ENCODE measurements at places on chromosomes 5 and 9.

DNA sequence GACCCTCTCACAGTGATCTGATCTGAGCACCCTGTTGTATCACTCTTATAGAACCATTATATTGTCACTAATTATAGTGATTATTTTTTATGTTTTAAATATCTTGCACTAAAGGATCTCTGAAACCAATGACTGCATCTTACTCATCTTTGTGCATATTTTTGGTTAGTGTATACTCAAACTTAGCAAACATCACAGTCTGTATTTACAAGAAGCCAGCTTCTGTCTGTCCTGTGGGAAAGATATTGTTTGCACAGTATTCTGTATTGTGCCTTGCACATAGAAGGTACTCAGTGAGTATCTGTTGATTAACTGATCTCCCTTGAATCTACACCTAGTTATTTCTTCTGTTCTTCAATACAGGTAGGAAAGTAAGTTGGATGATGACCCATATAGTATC is 131.5 kb downstream of the PAM start:
- no peak for DNase-seq

GRCh38 chr9:112819635-112820496 is 69.3 kb downstream of the SNX30 start:
- DNase-seq = peak; percentile 12

DNA sequence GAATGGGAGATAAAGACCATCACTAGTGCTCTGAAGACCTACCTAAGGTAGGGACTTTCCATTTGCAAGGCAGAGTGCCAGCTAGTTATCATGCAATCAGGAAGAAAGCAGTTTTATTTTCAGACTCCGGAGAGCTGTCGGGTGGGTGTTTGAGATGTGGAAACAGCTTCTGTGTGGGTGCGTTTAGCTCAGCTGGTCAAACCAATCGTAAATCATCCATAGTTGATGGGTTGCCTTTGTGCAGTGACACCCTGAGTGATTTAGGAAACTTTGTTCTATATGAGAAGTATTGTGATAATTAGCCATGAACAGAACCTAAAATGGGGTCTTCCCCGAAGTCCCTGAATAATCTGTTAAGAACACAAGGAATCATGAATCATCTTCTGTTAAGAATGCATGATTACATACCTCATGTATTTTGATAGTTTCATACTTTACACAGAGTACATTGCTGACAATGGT is 284.3 kb downstream of the ARHGAP26 start:
- no peak for DNase-seq

DNA sequence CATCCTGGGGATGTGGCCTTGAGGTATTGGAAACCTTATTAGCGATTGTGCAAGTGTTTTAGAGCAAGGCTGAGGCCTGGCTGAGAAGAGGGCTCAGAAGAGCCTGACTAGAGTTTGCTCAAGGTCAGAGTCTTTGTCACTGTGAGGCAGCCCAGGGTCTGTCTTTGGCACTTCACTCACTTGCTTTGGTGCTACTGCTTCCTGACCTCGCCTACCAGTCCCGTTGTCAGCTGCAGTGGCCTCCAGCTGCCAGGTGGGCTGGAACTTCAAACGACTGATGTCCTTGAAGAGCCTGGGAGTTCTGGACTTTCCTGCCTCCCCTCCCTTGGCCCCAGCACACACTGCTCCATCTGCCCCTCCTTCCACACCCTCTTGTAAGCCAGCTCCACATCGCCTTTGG is 228.0 kb downstream of the SNX18 start:
- no peak for DNase-seq

GRCh38 chr9:98185021-98185567 is 7.3 kb downstream of the CORO2A start:
- DNase-seq = no peak

- no peak for DNase-seq
Observed at GRCh38 chr5:62574599-62574998, 4.0 kb upstream of the LRRC70 start.

DNA sequence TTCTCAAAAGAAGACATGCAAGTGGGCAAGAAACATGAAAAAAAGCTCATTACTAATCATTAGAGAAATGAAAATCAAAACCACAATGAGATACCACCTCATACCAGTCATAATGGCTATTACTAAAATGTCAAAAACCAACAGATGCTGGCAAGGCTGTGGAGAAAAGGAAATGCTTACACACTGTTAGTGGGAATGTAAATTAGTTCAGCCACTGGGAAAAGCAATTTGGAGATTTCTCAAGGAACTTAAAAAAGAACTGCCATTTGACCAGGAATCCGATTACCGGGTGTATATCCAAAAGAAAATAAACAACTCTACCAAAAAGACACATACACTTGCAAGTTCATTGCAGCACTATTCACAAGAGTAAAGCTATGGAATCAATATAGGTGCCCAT is 595.4 kb upstream of the RIOK2 start:
- no peak for DNase-seq

- no peak for DNase-seq
Observed at GRCh38 chr5:58150926-58151325, 309.0 kb downstream of the PLK2 start.

GRCh38 chr9:112495614-112496013 is 9.0 kb downstream of the KIAA1958 start:
- no peak for DNase-seq

- DNase-seq = no peak
Observed at GRCh38 chr5:132446621-132447020, 44.0 kb downstream of the IRF1 start.

GRCh38 chr5:132008961-132009680 is 2.3 kb downstream of the ACSL6 start:
- DNase-seq = no peak

GRCh38 chr5:17090839-17091238 is 126.6 kb upstream of the BASP1 start:
- no peak for DNase-seq

DNA sequence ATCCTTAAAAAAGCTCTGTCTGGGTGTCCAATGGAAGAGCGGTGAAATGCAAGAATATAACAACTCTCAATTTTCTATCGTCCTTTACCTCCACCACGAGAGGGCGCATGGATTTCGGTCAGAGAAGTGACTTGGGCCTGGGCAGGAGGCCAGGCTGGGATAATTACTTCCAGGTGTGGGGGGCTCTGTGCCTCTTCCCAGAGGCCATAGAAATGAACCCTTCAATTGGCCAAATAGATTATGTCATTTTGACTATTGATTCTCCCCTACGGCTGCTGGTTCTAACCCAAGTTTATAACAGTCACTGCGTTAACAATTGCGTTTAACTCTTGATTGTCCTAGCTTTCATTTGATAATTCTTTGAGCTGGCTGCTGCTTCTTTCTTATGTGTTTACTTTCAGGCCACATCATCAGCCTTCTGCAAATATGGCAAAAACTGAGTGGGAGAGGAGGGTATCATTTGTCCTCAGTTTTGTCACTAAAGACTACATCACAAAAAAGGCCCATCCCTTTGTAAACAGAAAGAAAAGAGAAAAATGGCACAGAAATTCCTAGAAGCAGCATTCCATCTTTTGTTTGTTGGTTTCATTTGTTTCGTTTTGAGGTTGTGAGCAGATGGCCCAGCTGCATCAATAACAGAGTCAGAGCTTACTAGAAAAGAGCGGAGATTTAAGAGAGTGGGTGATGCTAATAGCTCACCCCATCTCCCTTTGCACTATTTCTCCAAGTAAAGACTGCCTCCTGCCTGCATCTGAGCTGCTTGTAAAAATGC is 45.4 kb upstream of the ZFR start:
- peak; percentile 43 for DNase-seq

DNA sequence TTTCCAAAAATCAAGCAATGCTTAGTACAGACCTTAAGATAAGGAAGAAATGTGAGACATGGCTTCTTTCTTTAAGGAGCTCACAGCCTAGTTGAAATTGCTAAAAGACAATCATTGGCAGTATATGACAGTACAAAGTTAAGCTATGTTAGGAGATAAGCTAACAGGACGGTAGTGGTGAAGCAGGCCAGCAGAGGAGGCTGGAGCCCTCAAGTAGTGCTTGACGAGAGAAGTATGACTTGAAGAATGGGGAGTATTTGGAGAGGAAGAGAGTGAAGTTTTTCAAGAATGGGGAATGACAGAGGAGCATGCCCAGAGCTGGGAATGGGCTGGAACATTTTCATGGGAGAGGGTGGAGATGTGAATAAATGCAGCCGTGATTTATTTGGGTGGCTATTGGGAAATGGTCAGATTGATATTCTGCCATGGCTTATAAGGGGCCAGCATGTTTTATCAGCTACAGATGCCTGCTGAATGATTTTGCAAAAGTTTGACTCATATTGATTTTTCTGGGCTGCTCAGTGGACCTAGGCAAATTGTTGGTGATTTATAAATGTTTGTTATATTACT is 43.7 kb downstream of the LURAP1L start:
- no peak for DNase-seq

DNA sequence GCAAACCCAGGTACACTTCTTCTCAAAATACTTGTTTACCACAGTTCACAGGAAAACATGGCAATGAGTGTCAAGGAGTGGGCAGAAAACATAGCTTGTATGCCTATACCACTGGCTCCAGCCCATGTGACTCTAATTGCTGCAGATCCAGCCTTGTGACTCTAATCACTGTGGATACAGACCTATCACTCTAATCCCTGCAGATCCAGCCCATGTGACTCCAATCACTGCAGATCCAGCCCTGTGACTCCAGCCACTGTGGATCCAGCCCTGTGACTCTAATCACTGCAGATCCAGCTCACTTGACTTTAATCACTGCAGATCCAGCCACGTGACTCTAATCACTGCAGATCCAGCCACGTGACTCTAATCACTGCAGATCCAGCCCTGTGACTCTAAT is 366.3 kb upstream of the IRX4 start:
- no peak for DNase-seq

DNA sequence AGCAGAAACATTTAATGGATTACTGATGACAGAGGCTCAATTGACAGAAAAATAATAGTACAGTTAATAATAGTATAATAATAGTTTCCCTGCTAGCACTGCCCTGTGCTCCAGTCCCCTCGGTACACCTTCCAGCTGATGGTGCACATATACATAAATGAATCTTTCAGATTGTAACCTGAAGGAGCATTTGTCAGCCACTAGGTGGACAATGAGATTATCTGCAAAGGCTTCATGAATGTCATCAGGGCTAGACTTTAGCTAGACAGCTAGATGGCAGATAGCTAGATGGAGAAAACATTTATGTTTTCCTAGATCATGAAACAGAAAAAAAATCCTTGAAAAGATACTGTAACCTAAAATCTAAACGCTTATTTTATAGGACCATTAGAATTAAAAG is 304.4 kb upstream of the SMC2 start:
- DNase-seq = no peak

- DNase-seq = no peak
Observed at GRCh38 chr9:83708515-83709158, 879 bp upstream of the UBQLN1 start.

- no peak for DNase-seq
Observed at GRCh38 chr5:28517691-28518090, 1479.3 kb upstream of the CDH9 start.

DNA sequence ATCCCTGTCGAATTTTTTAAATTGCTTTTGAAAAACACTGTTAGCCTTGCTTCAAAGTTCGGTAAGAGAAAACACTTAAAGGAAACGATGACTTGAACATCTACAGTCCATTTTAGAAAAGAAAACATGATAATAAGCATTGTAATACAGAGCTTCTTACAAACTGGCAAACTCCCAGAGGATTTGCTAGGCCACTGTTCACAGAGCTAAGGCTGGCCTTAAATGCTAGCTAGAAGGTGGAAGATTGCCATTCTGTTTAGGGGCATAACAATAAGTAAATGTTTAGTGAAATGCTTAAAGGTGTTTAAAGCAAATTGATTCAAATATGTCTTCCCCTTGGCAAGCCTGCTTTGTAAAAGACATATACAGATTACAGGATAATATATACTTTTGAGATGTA is 169.6 kb downstream of the TLE4 start:
- DNase-seq = no peak

DNA sequence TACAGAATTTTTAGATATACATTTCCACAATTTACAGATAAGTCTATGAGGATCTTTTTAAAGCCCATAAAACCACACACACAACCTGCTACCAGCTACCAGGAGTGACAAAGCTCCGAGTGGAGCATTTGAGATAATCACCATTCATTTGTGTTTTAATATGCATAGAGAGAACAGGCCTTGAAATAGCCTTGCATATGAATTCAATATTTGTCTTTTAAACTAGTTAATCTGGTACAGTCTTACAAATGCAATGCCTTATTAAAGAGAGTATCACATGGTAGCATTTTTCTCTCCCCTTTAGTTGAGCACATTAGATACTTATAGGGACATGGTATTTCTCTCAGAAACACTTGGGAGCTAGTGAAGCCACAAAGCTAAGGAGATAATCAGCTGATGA is 49.1 kb downstream of the SEMA5A start:
- no peak for DNase-seq

- no peak for DNase-seq
Observed at GRCh38 chr5:99587983-99588382, 659.2 kb upstream of the CHD1 start.

DNA sequence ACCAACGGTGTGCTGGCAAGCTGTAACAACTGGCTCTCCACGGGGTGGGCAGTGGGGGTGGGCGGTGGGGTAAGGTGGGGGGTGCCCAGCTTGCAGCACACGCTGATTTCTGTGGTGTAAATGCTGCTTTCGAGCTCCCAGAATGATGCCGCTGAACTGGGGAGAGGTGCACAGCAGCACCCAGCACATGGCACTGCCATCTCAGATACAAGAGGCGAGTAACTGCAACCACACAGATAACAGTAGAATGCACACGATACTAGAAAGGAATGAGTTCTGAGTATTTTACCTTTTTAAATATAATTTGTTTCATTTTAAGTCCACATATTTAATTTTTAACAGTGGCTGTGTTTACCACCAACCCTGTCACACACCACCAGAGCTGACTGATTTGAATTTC is 87.9 kb downstream of the SEMA4D start:
- no peak for DNase-seq

DNA sequence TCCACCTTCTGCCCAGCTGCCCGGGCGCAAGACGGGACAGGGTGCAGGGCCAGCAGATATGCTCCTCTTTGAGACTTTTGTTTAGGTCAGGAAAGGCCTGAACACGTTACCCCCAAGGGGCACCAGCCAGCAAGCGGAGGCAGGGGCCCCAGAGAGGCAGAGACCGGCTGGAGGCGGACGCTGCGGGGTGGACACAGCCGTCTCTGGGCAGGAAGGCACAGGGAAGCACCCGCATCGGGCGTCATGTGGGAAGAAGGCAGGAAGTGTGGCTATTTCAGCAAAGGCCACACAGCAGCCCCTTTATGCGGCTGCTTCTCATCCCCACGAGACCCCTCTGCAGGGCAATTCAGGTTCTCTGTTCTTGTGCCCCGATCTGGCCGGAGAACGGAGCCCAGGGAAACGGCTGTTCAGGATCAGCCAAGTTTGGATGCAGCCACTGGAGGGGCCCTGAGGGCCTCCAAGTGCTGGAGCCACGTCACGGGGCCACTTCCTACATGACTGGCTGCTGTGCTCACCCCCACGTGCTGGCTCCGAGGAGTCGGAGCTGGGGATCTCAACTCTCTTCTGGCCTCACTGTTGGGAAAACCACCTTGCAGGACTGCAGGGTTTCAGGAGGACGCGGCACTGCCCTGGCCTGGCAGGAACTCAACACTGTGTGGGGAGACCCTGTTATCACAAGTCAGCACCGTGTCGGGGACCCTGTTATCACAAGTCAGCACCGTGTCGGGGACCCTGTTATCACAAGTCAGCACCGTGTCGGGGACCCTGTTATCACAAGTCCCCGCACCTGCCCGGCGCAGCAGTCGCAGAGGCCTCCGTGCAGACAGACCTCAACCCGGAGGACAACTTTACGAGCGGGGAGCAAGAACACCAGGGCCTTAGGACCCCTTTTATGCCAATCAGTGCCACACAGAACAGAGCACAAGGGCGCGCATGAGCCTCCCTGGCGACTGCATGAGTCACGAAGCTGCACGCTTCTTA is 44.4 kb downstream of the SLC12A7 start:
- no peak for DNase-seq

Measured in Panc1 (cell line).